Endothelial cell (in vitro differentiated cells): ENCODE measurements at places on chromosomes 7 and 10.

DNA sequence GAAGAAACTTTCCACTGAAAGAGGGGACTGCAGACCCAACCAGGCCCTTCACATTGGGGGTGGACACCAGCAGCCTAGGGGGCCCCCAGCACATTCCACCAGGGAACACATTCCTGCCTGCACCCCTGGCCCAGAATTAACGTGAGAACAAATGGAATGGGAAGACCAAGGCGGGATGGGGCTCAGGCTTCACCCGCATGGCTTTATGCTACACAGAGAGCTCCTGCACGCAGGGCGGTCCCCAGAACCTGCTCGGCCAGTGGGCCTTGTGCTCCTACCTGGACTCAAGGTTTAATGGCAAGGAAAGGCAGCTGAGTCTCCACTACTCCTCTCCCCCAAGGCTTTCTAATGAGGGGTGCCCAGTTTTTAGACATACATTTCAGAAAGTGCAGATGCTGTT lies 146.3 kb upstream of the GPR26 start:
- DNase-seq = no peak

- no peak for DNase-seq
Measured at GRCh38 chr10:88531392-88532052, 51.6 kb downstream of the RNLS start.

DNA sequence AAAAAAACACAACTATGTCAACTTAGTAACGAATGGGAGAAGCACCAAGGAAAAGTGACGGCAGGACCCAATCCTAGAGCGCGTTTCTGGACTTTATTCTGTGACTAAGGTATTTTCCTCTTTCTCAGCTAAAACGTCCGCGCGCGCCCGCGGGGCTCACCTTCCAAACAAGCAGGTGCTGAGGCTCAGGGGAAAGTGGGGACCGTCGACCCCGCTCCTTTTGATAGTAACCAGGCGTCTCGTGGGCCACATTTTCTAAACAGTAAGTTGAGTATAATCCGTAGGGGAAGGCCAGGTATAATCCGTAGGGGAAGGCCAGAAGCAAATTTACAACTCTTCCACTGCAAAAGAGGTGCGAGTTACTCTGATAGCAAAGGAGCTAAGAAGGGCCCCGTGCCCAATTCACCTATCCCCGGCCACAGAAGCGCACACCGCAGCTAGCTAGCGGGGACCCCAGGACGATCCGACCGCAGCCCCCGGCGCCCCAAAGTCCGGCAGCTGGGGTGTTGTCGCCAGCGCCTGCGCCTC lies 743 bp downstream of the MKI67 start:
- no peak for DNase-seq

- DNase-seq = peak; percentile 53
Measured at GRCh38 chr10:95445837-95446486, 115.2 kb downstream of the SORBS1 start.

GRCh38 chr10:47042780-47043750 lies 131.8 kb downstream of the PTPN20 start:
- DNase-seq = no peak

DNA sequence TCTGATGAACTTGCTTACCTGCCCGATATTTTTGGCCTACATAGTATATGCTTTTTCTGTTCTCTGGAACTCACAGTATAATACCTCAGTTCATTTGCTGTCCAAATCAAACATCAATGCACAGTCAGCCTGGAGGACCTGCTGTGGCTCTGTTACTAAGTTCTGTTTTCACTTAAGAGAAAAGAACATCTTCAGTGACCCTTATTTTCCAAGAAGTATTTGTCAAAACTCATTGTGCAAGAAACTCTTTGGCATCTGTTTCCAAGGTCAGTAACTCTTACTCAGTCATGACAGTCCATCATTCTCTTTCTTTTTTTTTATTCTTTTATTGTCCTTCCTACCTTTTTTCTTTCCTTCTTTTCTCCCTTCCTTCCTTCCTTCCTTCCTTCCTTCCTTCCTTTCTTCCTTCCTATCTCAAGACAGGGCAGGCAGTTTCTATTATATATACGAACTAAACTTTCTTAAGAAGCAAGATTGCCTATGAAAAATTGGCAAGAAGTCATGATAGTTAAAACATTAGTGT lies 37.8 kb upstream of the SEM1 start:
- no peak for DNase-seq

GRCh38 chr7:96402913-96403312 lies 81.0 kb upstream of the SLC25A13 start:
- no peak for DNase-seq

- DNase-seq = no peak
Measured at GRCh38 chr10:98384531-98385133, 30.4 kb downstream of the PYROXD2 start.

GRCh38 chr7:42790196-42790595 lies 121.7 kb downstream of the C7orf25 start:
- no peak for DNase-seq

DNA sequence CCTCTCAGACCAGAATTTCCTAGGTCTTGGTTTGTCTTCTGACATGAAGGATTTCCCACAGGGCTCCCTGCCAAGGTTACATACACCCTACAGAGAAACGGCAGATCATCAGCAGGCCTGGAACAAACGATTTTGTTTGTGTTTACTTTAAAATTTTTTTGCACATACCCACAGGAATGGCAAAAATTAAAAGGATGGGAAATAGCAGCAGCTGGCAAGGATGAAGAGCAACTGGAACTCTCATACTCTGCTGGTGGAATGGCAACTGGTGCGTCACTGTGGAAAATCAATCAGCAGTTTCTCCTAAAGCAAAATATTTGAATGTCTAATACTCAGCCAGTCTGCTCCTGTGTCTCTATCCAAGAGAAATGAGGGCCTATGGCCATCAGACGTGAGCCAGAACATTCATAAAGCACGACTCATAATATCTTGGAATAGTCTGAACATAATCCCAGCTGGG lies 6.5 kb downstream of the BAIAP2L1 start:
- no peak for DNase-seq

GRCh38 chr10:51707392-51707791 lies 8.0 kb upstream of the CSTF2T start:
- DNase-seq = no peak

DNA sequence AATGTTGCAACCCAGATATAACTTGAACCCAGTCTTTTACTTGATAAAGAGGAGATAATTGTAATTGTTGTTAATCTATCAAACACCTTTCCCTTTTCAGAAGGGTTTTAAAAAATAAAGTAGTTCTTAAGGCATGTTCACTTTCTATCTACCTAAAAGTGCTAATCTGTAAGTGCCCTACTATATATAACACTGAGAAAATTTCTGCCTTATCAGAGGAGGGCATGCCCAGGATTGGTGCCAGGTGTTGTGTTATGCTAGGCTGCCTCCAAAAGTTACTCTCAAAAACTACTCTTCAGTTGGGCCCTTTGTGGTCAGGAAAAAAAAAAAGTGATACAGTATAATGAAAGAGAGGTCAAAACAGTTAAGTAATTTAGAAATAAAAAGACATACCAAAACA lies 36.3 kb downstream of the SMNDC1 start:
- no peak for DNase-seq

GRCh38 chr7:91267171-91267955 lies 3.1 kb downstream of the FZD1 start:
- DNase-seq = no peak

- DNase-seq = peak; percentile 68
Measured at GRCh38 chr7:2719007-2719406, 31.0 kb downstream of the AMZ1 start.

DNA sequence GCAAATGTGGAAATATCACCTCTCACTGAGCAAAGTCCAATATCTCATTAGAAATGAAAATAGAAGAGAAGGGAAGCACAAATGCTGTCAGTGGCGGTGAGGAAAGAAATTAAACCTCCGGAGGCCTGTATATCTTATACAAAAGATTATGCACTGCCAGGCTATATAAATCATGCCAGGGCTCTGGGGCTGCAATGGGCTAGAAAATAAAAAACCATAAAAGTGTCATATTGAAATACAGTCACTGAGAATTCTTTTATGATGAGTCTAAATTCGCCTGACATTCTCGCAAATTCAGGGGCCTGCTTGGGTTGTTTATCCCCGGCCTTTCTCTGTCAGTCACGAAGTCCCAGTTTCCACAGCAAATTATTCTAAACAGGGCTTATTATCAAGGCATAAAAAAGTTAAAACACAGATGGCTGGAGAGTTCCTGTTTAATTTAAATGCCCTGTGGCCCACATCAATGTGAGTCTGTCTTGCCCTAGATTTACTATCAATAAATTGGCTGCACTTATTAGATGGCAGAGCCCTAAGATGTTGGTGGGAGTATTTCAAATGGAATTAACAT lies 193.8 kb downstream of the SNX10 start:
- no peak for DNase-seq

DNA sequence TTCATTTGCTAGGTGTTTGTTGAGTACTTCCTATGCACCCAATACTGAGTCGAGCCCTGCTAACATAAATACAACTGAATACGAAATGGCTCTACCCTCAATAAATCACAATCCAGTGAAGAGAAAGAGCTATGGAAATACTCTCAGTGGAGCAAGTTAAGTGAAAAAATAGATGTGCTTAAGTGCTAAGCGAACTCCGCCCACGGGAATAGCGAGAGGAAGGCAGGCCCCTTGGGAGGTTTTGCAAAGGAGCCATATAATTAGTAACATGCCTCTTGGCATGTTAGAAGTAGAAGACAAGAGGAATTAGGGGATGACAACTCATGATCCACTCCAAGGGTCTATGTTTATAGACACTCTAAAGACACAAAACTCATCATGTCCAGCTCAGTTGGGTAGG lies 42.8 kb upstream of the TSPAN33 start:
- DNase-seq = no peak

DNA sequence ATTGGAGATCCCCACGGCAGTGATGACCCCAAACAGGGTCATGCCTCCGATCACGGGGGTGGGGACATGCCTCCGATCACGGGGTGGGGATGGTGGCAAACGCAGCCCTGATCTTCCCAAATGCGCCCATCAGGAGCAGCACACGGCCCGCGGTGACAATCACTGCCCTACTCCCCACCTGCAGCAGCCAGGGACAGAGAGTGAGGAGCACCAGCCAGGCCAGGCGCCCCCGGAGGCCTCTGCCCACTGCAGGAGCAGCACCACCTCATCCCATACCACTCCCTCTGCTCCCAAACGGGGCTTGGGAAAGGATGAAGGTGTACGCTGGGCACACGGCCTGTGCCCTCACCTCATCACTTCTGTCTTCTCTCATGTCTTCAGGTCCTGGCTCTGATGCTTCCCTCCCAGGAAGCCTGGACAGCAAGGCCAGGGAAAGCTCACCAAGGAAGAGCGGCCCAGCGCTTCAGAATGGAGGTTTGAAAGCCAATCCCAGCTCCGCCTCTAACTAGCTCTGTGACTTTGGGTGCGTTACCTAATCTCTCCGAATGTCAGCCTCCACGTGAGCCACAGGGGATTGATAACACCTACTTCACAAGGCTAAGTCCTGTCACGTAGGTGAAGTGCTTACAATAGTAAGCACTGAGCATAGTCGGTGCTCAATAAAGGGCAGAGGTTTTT lies 37.1 kb downstream of the STRA8 start:
- DNase-seq = no peak

DNA sequence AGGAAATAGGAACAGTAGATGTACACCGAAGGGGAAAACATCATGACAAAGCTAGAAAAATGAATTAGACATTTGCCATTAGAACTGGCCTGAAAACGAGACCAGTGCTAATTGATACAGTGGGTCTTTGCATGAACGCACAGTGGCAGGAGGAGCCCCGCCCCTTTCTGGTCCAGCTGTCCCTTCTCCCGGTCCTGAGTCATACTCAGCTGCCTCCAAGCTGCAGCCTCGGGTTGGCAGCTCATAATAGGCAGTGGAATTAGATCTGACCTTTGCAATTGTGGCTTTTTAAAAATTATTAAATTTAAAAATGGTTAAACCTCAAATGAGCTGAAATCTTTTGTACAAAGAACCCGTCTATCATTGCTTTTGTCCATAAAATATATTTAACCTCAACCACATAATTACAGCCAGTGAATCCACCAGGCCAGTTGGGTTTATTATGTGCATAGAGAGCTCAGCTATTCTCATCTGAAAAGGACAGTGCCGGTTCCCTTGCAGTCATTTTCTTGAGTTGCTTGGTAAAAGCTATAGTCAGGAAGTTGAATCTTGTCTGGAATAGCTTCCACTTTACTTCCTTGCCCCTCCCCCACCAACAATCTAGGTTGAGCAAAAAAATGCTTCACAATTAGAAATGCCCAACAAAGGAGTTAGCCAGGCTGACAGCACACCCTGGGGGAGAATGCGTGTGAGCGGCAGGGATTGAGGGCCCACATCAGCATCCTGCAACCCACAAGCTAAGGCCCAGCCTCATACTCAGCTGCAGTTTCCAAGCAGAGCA lies 147.1 kb downstream of the BUB3 start:
- peak; percentile 30 for DNase-seq

- no peak for DNase-seq
Measured at GRCh38 chr10:121240556-121240955, 357.7 kb downstream of the FGFR2 start.

- no peak for DNase-seq
Measured at GRCh38 chr7:92909686-92910475, 73.5 kb upstream of the CDK6 start.

DNA sequence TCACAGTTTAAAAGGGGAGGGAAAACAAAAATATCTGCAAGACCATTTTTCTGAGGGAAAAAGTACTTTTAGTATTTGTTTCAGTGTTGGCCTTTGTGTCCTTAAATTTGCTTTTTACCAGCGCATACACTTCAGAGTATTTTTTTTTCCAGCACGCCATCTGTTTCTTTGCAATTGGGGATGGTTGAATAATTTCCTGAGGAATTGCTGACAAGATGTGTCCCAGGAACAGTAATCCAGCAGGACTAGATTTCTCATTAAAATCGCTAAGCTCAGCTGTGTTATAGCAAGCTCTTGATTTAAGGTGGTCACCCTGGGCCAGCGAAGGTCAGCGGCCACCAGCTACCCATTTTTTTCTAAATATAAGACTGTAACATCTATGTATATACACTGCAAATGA lies 156.9 kb upstream of the RHOBTB1 start:
- DNase-seq = no peak

- no peak for DNase-seq
Measured at GRCh38 chr10:100978901-100979195, 8.4 kb downstream of the MRPL43 start.

DNA sequence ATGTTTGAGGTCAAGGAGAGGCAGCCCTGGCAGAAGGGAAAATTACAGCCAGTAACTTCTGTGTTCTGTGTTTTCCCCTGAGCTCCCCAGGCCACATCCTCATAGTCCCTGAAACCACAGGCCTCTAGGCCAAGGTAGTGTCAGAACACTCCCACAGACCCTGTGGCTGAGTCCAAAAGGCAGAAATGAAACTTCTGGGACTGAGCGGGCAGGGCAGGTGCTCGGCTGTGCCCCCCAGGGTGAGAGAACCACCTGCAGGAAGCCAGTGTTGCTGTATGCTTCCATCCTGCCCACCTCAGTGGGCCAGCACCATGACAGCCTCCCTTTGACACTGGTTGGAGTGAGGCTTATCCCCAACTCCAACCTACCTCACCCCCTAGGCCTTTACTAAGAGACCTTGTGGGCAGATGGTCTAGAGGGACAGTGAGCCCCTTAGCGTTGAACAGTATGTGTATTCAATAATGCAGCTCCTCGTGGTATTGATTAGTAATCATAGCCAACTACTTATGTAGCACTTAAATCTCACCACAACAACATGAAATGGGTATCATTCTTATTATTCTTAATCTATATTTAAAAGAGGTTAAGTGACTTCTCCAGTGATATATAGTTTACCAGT lies 30.3 kb downstream of the PIK3CG start:
- no peak for DNase-seq

GRCh38 chr10:4250587-4250887 lies 465.5 kb upstream of the KLF6 start:
- DNase-seq = no peak

GRCh38 chr7:46630031-46630430 lies 709.0 kb upstream of the IGFBP3 start:
- no peak for DNase-seq
